ENCODE measurements at places on chromosomes 13 and 19.

DNA sequence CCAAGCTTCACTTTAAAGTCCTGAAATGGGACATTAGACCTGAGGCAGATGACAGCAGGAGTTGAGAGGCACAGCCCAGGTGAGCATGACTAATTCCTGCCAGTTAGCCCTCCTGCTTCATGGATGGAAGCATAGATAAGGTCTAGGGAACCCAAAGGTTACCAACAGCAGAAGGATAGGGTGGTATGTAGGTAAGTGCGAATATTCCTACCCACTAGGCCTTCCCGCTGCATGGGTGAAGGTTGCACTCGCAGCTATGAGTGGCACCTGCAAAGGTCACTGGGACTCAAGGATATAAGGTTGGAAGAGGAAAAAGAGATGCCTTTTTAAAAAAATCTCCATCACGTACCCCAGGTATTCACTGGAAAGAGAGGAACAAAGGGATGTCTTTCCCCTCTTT lies 12.2 kb upstream of the MLLT1 start:
- no peak for DNase-seq

DNA sequence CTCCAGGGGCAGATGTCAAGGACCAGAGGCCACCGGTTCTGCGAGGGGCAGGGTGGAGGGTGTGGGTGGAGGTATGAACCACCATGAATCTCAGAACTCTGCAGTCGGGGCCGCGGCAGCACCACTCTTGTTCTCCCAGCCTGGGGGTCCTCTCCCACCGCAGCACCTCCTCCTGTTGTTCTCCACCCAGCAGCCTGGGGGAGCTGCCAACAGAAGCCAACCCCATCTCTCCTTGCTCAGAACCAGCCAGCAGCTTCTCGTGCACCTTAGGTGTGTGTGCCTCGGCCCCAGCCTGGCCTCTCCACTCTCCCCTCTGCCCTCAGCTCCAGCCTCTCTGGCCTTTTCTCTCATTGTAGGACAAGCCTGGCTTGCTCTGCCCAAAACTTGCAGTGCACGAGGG lies 31.9 kb upstream of the CCNE1 start:
- DNase-seq, result no peak

- no peak for DNase-seq
Measured at GRCh38 chr19:3458229-3459088, 21.9 kb downstream of the SMIM24 start.

DNA sequence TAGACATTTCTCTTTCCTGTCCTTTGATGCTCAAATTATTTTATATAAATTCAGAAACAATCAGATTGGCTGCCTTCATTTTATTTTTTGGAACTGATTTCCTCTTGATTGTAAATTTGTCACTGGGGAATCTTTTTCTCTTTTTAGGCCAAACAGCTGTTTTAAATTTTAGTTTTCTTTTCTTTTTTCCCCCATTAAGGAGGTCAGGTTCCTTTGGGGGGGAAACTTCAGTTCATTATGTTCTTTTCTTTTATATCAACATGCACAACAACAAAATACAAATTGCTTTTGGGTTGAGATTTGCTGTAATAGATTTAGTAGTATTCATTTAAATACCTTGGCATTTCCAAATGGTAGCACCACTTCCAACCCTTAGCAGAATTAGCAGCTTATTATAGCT lies 264.8 kb upstream of the SPRY2 start:
- DNase-seq, result no peak

DNA sequence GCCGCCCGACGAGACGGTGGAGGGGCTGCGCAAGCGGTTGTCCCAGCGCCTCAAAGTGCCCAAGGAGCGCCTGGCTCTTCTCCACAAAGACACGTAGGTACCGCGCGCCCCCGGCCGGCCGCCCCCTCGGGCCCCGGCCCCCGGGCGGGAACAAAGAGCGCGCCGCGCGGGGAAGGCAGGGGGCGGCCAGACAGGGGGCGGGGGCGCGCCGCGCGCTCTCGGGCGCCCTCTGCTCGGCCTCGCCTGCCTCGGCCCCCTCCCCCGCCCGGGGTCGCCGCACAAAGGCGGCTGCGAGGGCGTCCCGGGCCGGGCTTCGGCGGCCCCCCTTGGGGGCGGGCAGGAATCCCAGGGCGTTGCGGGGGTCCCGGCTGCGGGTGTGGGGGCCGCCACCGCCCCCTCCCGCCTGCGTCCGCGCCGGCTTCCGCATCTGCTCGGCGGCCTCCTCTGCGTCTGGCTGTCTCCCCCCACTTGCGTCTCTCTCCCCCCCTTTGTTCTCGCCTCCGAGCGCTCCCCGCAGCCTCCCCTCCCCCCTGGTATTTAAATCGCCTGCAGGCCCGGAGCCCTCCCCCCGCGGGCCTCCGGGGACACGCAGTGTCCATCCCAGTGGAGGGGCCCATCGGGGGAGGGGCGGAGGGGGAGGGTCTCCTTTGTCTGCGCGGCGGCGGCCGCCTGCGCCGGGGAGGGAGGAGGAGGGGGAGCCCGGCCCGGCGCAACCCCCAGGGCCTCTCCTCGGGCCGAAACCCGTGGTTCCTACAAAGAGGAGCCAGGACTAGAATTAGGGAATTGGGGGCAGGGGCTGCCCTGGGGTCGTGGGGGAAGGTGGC lies 2.3 kb downstream of the MIDN start:
- DNase-seq, result no peak

- DNase-seq, result no peak
Measured at GRCh38 chr19:23440791-23441190, 45.5 kb upstream of the ZNF91 start.

- no peak for DNase-seq
Measured at GRCh38 chr19:13823901-13824300, 28.7 kb downstream of the ZSWIM4 start.

GRCh38 chr13:19597523-19597922 lies 35.9 kb upstream of the MPHOSPH8 start:
- DNase-seq, result no peak

DNA sequence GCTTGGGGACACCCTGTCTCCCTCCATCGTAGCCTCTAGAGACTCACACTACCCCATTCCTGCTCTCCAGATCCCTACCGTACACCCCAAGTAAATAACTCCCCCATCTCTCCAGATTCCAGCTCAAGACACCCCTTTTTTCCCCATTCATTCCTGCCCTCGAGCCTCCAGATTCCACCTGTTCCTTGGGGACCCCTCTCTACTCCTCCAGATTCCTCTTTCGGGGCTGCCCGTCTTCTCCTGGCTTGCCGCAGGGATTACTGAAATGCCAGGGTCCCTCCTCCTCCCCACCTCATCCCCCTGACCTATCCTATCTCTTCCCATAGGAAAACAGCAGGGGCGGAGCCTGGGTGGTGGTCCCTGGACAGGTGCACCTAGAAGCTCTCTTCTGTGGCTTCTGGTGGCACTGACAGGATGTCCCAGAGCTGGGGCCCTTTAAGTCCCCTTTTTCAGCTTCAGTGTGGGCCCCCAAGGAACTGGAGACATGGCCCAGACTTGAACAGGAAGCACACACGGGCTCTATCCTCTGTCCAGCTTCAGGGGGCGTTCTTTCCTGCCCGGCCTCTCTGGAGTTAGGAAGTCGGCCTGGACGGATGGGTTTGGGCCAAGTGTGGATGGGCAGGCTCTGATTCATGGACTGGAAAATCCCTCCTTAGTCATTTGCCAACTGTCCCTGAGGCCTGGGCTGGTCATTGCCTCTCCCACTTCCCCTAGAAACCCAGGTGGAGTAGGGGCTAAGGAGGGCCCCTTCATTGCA lies 1.2 kb downstream of the ZSWIM4 start:
- DNase-seq, result peak; percentile 83

DNA sequence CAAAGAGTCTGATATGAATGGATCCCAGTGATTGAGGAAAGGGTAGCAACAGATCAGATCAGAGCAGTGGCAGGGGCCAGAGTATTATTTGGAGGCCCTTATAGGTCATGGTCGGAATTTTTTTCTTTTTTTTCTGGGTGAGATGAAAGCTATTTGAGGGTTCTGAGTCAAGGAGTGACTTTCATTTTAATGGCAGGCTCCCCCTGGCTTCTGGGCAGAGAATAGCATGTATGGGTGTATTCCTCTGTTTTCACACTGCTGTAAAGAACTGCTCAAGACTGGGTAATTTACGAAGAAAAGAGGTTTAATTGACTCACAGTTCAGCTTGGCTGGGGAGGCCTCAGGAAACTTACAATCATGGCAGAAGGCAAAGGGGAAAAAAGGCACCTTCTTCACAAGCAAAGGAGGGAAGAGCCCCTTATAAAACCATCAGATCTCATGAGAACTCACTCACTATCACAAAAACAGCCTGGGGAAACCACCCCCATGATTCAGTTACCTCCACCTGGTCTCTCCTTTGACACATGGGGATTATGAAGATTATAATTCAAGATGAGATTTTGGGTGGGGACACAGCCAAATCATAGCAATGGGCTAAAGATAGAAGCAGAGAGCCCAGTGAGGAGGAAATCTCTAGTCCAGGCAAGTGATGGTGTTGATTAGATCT lies 3.0 kb upstream of the SLC6A16 start:
- DNase-seq, result peak; percentile 22

- DNase-seq, result no peak
Measured at GRCh38 chr13:63948045-63948444, 2532.4 kb upstream of the PCDH20 start.

Measured in HS-27A (cell line).